Bladder microvascular endothelial cell (primary cell): ENCODE measurements at places on chromosomes 2 and 18. TPM values are rescaled to one million over a fixed set of nuclear protein-coding genes. Genes with fewer than 3 reads are reported as not detected.

RAPGEF4 gene
- total RNA-seq = 11.8 and 73.2 TPM in 2 replicates

PLEKHA3 gene
- total RNA-seq = 3.9 and 11.1 TPM in 2 replicates

PDE11A gene
- under 0.01 TPM in 2 replicates for total RNA-seq

ELMOD3 gene
- 9.7 and 16.4 TPM in 2 replicates for total RNA-seq

ICOS gene
- total RNA-seq = not detected in 2 replicates

NOSTRIN gene
- total RNA-seq = 6.1 and 25.1 TPM in 2 replicates
